Bladder microvascular endothelial cell (primary cell): ENCODE measurements at places on chromosomes 13 and 19. TPM values are rescaled to one million over a fixed set of nuclear protein-coding genes. Genes with fewer than 3 reads are reported as not detected.

The UBE2L5 gene
- total RNA-seq: not detected in 2 replicates

The KMT5C gene
- total RNA-seq: 3.9 and 6.2 TPM in 2 replicates

The CACNG6 gene
- total RNA-seq: 0.25 and 0.81 TPM in 2 replicates

The ZNF100 gene
- total RNA-seq: 2.6 and 8.3 TPM in 2 replicates

The CABP5 gene
- total RNA-seq: not detected in 2 replicates

The PINLYP gene
- 0.16 and 2.8 TPM in 2 replicates for total RNA-seq
